ENCODE measurements at places on chromosomes 2 and 18.

DNA sequence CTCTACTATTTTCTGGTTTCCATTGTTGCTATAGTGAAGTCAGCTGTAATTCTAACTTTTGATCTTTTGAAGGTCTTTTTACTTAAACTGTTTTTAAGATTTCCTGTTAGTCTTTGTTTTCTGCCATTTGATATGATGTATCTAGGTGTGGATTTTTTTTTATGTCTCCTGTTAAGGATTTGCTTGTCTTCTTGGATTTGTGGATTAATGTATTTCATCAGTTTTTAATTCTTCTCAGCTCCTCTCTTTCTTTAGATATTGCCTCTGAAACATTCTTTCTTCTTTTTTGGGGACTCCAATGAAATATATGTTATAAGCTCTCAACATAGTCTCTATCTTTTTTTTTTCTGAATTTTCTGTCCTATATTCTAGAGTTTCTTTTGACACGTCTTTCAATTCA is 24.8 kb upstream of the THUMPD2 start:
- DNase-seq, result no peak

- DNase-seq, result no peak
These were observed 34.1 kb downstream of the MIB1 start for GRCh38 chr18:21774722-21775121.

- DNase-seq, result no peak
These were observed 599.1 kb upstream of the SOX11 start for GRCh38 chr2:5093056-5093455.

DNA sequence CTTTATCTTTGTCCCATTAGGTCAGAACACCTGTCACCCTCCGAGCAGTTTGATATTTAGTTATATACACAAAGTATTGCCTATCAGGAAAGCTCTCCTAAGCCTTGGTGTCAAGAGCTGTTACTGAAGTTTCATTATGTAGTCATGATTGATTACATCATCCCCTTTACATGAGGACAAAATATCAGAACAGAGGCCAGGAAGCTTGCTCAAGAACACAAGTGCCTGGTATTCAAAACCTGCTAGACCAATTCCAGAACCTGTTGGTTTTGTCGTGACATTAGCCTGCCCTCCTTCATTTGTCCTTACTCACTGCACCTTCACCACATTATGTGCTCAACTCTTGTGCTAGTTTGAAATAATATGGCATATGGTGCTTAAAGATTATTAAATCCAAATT is 377.1 kb downstream of the CDH19 start:
- DNase-seq, result no peak

DNA sequence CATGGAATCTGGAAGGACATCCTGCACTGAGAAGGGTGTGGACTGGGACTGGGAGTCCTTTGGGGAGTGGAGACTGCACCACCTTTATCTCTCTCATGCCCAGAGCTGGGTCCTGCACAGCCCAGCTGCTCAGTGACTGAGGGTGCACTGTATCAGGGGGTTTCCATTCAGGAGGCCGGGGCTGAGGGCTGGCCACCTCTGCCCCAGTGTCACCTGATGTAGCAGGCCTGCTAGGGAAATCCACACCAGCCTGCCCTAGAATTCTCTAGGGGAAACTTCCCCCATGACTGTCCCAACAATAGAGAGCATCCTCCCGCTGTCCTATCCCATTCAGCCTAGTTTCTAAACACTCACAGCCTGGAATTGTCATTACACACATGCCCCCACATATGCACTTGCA is 116.7 kb downstream of the CTIF start:
- no peak for DNase-seq

Measured in GM13977 (cell line).